ENCODE measurements at places on chromosomes 1 and 21.

GRCh38 chr21:27772816-27773215 lies 805.9 kb upstream of the ADAMTS5 start:
- no peak for DNase-seq

DNA sequence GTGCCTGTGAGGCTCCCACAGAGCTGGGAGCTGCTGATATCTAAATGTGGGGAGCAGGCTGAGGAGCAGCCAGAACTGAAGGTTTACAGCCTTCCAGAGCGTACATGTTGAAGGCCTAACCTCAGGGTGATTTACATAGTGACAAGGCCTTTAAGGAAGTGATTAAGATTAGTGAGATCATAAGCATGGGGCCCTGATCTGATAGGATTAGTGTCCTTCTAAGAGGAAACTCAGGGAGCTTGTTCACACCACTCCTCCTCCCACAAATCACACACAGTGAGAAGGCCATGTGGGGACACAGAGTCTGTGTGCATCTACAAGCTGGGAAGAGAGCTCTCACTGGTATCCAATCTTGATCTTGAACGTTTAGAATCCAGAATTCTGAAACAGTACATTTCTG lies 92.3 kb upstream of the NBPF6 start:
- no peak for DNase-seq

- DNase-seq: no peak
Observed at GRCh38 chr1:91046766-91047165, 24.9 kb upstream of the ZNF644 start.

GRCh38 chr1:1777583-1777899 lies 729 bp downstream of the NADK start:
- DNase-seq: no peak

GRCh38 chr1:21613072-21613867 lies 55.9 kb downstream of the RAP1GAP start:
- no peak for DNase-seq

GRCh38 chr1:222886194-222886854 lies 71.5 kb downstream of the DISP1 start:
- DNase-seq: no peak

GRCh38 chr1:225842074-225842473 lies 32.1 kb downstream of the EPHX1 start:
- peak; percentile 38 for DNase-seq

GRCh38 chr21:31117128-31117916 lies 79.0 kb upstream of the KRTAP19-8 start:
- DNase-seq: no peak

DNA sequence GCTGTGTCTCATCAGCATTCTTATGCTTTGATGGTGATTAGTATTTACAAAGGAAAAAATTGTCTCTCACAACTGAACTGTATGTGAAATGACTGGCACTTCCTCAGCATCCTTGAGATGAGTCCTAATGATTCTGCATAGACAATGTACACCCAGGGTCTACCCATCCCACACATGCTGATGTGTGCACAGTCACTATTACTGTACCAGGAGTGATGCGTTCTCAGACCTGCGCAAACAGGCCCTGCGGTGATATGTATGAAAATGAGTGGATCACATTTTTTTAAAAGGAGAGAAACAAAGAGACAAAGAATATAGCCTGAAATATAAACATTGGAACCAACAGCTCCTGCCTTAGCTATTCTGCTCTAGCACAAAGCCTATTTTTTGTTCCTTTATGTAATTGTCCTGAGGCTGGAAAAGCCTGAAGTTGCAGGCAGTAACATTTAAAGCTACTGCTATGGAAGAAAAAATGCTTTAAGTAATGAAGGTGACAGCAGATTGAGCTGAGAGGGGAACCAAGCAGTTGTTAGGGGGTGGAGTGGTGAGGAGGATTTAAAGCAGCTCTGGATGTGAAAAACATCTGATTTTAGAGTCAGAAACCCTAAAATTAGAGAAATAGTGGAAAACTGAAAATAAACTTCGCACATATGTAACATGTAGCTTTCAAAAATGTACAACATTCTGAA lies 5.5 kb downstream of the RCAN1 start:
- no peak for DNase-seq

GRCh38 chr1:180836449-180836848 lies 76.2 kb upstream of the KIAA1614 start:
- no peak for DNase-seq

DNA sequence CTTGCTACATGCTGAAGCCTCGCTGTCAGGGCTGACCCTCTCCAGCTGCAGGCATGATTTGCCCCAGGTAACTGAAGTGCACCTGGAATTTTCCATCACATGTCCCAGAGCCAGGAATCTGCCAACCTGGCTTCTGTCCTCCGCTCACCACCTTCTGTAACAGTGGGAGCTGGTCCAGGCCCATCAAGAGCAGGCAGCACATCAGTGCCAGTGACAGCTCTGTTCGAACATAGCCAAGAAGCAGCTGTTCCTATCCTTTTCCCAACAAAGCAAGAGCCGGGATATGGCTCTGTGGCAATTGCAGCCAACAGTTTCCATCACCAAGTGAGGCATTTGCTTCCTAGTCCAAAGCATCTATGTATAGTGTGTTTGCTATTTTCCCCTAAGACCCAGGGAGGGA lies 42.2 kb upstream of the KANK4 start:
- no peak for DNase-seq

DNA sequence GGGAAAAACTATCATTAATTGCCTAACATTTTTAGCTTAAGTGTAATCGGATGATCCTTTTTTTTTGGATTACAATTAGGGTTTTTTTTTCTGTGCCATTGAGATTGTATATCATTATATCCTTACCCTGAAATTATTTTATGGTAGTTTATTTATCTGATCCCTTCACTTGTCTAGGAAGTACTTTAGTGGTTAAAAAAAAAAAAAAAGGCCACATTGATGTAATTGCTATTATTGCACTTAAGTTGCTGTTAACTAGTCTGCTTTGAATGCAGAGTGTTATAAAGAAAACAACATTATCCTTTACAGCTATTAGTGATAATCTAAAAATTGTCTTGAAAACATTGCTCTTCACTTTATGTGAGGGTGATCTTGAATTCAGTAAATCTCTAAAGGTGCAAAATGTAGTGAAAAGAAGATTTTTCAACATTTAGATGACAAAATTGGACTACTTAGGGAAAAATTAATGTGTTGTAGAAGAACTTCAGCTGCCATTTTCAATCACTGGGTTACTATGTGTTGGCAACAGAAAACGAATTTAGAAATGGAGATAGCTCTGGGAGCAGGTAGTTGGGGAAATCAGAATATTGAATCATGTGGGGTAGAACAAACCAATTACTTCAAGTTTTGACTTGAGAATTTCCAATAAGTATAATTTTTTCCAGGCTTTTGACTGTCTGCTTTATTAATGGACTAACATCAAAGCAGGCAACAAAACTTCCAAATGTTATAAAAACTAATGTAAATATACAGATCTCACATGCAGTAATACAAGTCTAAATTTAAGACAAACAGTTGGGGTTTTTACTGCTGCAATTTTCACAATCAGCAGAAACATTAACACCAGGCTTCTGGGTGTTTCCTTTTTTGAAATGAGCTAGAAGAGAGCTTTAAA lies 5.0 kb downstream of the ADGRL2 start:
- no peak for DNase-seq

DNA sequence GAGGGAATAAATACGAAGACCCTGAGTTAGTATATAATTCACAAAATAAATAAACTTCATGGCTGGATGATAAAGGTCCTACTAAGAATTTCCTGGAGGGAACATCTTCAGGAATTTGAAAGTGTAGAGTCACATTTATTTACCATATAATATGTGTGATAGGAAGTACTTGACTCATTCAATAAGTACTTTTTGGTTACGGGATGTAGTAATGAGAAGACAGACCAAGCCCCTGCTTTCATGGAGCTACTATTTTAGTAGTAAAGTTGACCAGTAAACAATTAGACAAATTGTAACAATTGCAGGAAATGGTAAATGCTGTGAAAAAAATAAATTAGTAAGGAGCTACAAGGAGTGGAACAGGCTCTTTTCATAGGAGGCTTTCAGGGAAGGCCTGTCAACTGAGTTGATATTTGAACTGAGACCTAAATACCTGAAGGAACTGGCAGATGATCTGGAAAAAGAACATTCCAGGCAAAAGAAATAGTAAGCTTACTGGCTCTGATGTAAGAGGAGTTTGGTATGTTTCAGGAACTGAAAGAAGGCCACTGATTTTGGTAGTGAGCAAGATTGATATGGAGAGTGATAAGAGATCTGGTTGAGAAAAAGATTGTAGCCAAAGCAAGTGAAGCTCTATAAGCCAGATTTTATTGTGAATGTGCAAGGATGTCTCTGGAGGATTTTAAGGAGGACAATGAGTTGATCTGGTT lies 36.2 kb downstream of the CAMSAP2 start:
- DNase-seq: no peak

GRCh38 chr1:51989582-51990477 lies 670 bp downstream of the RAB3B start:
- peak; percentile 21 for DNase-seq

DNA sequence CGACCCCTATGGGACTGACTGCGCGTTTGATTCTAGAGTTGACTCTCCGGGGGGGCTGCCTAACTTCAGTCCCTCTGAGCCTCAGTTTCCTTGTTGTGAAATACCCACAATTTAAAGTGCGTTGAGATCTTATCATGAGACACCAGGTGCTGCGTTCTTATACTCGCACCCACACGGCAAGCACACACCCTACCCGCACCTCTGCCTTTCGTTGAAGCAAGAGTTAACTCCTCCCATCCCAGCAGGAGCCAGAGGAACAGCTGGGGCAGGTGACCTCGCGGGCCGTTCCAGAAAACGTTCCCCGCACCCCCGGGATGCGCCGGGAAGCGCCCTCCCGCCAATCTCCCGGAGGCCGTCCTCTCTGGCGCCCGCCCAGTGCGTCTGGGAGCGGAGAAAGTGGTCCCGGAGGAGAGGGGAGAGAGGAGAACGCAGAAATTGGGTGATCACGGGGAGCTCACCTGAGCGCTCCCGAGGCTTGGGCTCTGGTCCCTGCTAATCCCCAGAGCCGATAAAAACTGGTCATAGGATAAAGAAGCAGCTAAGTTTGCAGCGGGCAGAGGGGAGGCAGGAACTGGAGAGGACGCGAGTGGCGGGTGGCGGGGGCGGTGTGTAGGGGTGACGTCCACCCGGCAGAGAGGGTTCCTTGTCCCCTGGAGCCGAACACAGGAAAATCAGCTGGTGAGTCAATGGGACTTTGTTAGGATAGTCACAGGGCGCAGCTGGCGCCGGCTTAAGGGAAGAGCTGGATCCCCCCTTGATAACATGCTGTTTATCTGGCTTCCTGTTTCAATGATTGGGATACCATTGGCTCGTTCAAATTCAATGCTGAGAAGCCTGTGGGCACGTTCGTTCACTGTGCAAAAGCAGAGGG lies 869 bp downstream of the NAV1 start:
- no peak for DNase-seq

DNA sequence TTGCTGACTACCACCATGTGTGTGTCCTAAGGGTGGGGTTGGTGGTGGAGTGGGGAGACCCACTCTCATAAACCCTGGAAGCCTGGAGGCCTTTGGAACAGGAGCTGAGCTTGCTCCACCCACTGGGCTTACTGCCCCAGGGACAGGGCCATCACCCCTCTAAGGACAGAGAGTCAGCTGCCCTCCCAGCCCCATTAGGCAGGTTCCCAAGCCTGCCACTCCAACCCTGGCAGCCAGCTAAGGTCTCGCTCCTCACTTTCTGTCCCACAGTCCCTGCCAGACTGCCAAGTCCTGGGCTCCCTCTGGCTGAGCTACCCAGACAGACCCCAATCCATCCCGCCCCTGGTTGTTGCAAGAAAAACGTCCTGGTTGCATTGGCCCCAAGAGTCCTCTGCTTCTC lies 3.8 kb downstream of the NT5C1A start:
- no peak for DNase-seq

DNA sequence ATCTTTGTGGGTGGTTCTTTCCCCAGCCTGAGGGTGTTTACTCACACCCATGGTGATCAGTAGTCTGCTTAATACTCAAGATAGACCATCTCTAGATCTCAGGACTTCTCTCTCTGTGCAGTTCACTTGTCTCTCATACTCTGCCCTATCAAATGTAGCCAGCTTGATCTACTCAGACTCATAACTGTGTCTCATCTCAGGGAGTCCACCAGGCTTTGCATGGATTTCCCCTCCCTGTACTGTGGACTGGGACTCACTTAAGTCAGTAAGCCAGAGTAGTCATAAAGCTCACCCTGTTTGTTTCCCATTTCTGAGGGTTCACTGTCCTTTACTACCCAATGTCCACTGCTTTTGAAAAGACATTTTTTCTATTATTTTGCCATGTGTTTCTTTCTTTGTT lies 41.8 kb downstream of the LYPLAL1 start:
- DNase-seq: no peak

GRCh38 chr1:199720496-199720895 lies 307.0 kb upstream of the NR5A2 start:
- DNase-seq: no peak

DNA sequence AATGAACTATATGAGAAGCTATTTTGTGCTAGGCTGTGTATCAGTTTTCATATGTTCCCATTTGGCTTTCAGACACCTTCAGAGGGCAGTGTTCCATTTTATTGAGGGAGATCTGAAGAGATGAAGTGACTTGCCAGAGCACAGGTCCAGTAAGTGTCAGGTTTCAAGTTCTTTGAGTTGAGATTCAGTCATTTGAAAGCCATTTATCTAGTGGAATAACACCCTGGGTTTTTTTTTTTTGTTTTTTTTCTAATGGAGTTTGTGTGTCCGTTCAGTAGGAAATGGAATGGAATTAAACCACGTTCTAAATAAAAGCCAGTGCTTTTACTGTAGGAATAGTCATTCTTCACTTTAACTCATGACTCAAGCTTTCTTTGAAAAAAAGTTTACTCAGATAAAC lies 652.9 kb upstream of the USP24 start:
- DNase-seq: no peak

- no peak for DNase-seq
Observed at GRCh38 chr21:35556536-35556935, 503.8 kb downstream of the SETD4 start.

- DNase-seq: no peak
Observed at GRCh38 chr1:91604632-91605031, 104.0 kb downstream of the CDC7 start.

- DNase-seq: no peak
Observed at GRCh38 chr1:225613006-225613405, 39.9 kb downstream of the ENAH start.

DNA sequence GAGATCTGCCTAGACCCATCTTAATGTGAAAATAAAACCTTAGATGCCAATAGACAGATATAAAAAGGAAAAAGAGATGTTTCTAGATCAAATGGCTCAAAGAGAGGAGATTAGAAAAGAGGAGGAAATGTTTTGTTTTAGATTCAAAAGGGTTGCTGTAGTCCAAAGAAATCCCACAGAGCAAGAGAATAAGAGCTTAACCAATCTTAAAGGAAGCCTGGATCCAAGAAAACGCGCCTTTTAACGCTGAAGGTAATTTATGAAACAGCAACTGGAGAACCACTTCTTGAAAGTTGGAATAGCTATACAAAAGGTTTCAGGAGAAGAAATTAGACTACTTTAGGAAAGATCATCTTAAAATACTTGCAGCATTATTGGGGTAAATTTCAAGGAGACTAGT lies 298.8 kb downstream of the BRINP2 start:
- DNase-seq: no peak

- no peak for DNase-seq
Observed at GRCh38 chr1:38962560-38962959, 20.9 kb upstream of the RHBDL2 start.
